ENCODE measurements at places on chromosomes 7 and 10.

DNA sequence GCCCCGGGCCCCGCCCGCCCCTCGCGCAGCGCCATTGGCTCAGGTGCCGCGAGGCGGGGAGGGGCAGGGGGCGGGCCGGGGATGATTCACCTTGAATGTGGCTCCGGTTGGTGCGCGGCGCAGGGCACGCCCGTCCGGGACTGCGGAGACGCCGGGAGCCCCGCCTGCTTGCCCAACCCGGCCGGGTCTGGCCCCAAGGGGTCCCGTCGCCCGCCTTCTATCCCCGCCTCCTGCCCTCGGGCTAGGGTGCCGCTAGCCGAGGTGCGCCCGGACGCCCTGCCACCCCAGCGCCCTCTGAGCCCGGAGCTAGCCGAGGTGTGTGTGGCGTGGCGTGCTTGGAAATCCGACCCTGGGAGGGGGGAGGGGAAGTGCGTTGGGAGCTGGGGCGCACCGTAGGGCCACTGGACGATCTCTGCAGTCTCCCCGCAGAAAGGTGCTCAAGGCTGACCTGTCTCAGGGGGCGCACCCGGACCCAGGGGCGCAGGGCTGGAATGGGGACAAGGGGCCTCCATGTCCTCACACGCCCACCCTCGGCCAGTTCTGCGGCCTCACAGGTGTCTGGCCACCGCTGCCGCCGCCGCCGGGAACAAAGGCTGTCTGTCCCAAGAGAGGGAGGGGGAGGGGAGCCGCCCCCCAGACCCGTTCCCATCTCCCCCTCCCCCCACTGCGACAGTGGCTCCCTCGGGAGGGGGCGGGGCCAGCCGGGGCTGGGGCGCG is 168.9 kb downstream of the NRF1 start:
- H3K27ac ChIP-seq, result no peak overlapping the region
- no peaks in the 10 kb centered on the region for H3K36me3 ChIP-seq
- DNase-seq, result peak; percentile 72
- H3K27me3 ChIP-seq, result peaks cover 83% of the 10 kb centered on the region
- peaks cover 26% of the 10 kb centered on the region for H3K4me1 ChIP-seq

DNA sequence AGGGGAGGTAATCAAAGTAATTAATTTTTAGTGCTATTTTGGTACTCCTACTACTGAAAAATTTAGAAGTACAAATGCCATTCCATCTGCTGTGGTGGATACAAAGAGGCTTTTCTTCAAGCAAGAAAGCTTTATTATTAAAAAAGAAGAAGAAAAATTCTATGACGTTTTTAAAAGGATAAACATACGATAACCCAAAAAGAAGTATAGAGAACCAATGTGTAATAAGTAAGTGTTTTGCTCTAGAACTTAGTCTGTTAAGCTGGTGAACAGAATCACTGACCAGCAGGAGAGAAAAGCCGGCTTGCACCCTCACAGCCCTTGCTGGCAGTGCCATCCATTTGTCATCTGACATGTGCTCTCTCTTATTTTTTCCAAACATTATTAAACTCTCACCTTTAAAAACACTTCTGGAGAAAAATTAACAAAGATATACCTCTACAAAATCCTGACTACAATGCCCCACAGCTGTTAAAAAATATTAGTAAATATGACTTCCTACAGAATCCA is 81.5 kb downstream of the SRPK2 start:
- H3K36me3 ChIP-seq, result no peaks in the 10 kb centered on the region
- no peak for DNase-seq
- H3K27ac ChIP-seq, result no peak overlapping the region

DNA sequence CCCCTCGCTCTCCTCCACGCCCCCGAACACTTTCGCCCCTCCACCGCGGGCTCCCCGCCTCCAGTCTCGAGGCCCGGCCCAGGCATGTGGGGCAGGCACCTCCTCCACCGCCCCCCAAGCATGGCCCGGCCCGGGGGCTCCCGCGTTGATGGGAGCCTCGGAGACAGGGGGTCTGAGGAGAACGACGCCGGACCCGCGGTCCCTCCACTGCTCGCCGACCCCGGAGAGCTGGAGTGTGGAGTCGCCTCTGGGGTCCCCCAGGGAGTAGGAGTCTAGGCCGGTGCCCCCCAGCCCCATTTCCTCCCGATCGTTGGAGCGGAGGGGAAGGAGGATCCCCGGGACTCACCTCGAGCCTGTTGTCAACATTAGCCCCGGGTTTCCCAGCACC is 206 bp downstream of the UPF2 start:
- H3K4me3 ChIP-seq, result peak overlapping the region; percentile 87
- H3K27ac ChIP-seq, result peak overlapping the region; percentile 94
- no peaks in the 10 kb centered on the region for H3K36me3 ChIP-seq
- peak; percentile 33 for DNase-seq

GRCh38 chr7:31119249-31119648 is 67.1 kb downstream of the ADCYAP1R1 start:
- no peak overlapping the region for H3K4me3 ChIP-seq
- no peaks in the 10 kb centered on the region for H3K4me1 ChIP-seq
- peaks cover 49% of the 10 kb centered on the region for H3K27me3 ChIP-seq
- no peak for DNase-seq

GRCh38 chr7:101386558-101387231 is 24.0 kb downstream of the COL26A1 start:
- DNase-seq, result peak; percentile 28
- H3K4me1 ChIP-seq, result peaks cover 17% of the 10 kb centered on the region
- H3K27ac ChIP-seq, result peak overlapping the region; percentile 83
- H3K36me3 ChIP-seq, result peaks cover under 1% of the 10 kb centered on the region
- H3K4me3 ChIP-seq, result peak overlapping the region; percentile 31

DNA sequence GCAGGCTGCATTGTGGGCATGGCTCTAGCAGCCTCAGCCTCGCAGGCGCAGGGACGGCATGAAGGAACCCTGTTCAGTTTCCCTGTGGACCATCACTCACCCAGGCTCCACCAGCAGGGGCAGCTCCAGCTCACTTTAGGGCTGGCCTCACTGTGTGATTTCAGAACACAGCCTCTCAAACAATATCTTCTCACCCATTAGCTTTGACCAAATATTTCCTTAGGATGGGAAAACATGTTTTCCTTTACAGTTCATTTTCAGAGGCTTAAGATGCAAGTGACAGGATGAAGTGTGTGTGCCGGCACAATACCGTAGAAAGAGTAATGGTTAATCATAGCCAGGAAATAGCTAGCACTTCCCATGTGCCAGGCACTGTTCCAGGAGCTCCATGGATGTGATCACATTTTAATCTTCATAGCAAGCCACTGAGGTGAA is 58.2 kb downstream of the LANCL2 start:
- no peak overlapping the region for H3K4me3 ChIP-seq
- H3K27me3 ChIP-seq, result no peaks in the 10 kb centered on the region
- DNase-seq, result no peak
- peaks cover 6% of the 10 kb centered on the region for H3K4me1 ChIP-seq

GRCh38 chr7:66348531-66348930 is 143.4 kb downstream of the TPST1 start:
- no peak overlapping the region for H3K27ac ChIP-seq
- no peaks in the 10 kb centered on the region for H3K4me1 ChIP-seq
- H3K4me3 ChIP-seq, result no peak overlapping the region
- H3K36me3 ChIP-seq, result peaks cover 5% of the 10 kb centered on the region
- H3K27me3 ChIP-seq, result no peaks in the 10 kb centered on the region
